Activated CD8-positive, alpha-beta T cell treated with anti-CD3 and anti-CD28 coated beads, Interleukin-2, amount 10 ng/mL, durations not matched to agents 7 days and 5 days (primary cell): ENCODE measurements at places on chromosomes 7 and 10.

DNA sequence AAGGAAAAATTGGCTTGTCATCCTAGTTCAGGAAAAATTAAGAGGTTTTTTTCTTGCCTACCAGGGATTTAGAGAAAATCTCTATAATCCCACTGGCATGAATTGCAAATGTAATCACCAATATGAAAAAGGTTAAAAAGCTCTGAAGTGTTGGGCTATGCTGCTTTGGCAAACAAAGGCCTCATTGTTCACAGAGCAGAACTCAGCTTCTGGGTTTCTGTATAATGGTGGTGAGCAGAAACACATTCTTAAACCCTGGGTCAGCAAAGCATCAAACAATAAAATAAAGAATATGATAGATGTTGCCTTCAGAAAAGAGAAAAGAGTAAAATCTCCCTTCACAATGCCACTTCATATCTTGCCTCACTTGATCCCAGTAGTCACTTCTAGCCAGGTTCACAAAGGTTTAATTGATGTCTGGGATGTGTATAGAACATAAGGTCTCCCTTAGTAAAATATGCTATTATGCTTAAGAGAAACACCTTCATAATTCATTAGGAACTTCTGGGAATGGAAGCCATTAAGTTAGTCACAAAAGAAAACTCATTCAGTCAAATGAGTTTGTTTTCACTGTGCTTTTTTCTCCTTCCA is 1255.5 kb upstream of the PHF14 start:
- H3K27me3 ChIP-seq = no peaks in the 10 kb centered on the region
- H3K36me3 ChIP-seq = no peaks in the 10 kb centered on the region
- H3K4me3 ChIP-seq = no peak overlapping the region
- no peak for DNase-seq

- no peak for DNase-seq
- no peak overlapping the region for H3K4me3 ChIP-seq
- H3K36me3 ChIP-seq = no peaks in the 10 kb centered on the region
- H3K27ac ChIP-seq = no peak overlapping the region
Measured at GRCh38 chr7:132076301-132077035, 499.8 kb downstream of the PLXNA4 start.

- H3K27me3 ChIP-seq = no peaks in the 10 kb centered on the region
- DNase-seq = no peak
- peaks cover 41% of the 10 kb centered on the region for H3K36me3 ChIP-seq
Measured at GRCh38 chr7:16646472-16647072, 591 bp downstream of the BZW2 start.

- peaks cover 71% of the 10 kb centered on the region for H3K4me1 ChIP-seq
- H3K36me3 ChIP-seq = peaks cover 38% of the 10 kb centered on the region
- H3K4me3 ChIP-seq = no peak overlapping the region
- H3K27ac ChIP-seq = no peak overlapping the region
- no peak for DNase-seq
- no peaks in the 10 kb centered on the region for H3K27me3 ChIP-seq
Measured at GRCh38 chr10:69331161-69331560, 52.9 kb downstream of the HK1 start.

DNA sequence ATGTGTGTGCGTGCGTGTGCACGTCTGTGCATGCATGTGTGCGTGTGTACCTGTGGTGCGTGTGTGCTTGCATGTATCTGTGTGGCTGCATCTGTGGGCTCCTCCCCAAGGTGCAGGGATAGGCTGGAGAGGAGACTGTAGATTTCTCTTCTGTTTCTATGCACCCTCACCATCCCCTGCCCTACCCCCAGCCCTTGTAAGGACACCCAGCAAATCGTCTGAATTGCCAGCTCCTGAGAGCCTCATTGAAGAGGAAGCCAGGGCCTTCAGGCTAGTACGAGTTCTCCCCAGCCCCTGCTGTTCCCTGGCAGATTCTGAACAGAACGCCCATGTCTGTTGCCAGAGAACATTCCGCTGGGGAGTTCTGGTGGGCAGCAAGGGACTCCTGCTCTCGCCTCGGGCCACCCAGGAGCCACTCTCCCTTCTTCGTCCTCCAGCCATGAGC is 17.0 kb upstream of the TRIM8 start:
- H3K4me3 ChIP-seq = no peak overlapping the region
- peak overlapping the region; percentile 63 for H3K27ac ChIP-seq
- no peaks in the 10 kb centered on the region for H3K27me3 ChIP-seq
- H3K4me1 ChIP-seq = peaks cover 12% of the 10 kb centered on the region

DNA sequence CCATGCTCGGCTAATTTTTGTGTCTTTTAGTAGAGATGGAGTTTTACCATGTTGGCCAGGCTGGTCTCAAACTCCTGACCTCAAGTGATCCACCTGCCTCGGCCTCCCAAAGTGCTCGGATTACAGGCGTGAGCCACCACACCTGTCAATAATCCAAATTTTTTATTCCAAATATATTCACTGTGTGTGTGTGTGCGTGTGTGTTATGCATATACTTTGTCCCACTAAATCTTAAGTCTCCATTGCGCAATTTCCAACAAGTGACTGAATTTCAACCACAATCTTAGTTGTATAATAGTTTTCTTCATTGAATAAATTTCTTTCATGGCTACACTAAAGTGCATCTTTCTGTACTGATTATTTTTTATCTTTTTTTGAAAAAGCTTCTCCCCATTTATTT is 2.7 kb downstream of the KRIT1 start:
- no peaks in the 10 kb centered on the region for H3K27me3 ChIP-seq
- H3K4me3 ChIP-seq = no peak overlapping the region
- H3K4me1 ChIP-seq = peaks cover 31% of the 10 kb centered on the region
- DNase-seq = no peak
- no peak overlapping the region for H3K27ac ChIP-seq

DNA sequence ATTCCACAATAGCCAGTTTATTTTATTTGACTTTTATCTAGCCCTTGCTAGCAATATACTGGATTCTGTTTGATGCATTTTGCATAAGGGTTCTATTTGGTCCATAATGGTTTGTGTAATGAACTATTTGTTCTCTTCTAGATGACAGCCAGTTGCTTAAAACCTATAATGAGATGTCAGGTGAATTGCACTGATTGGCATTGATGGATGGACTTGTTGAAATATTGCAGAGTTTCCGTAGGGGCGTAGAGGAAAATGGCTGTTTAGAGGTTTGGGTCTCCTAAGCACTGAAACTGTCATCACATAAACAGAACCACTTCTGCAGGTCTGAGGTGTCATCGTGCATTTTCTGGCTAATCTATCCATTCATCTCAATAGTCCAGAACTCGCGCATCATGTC is 124.9 kb upstream of the HDAC9 start:
- no peaks in the 10 kb centered on the region for H3K4me1 ChIP-seq
- no peak for DNase-seq
- H3K4me3 ChIP-seq = no peak overlapping the region
- no peak overlapping the region for H3K27ac ChIP-seq
- no peaks in the 10 kb centered on the region for H3K36me3 ChIP-seq

- H3K36me3 ChIP-seq = no peaks in the 10 kb centered on the region
- H3K27ac ChIP-seq = no peak overlapping the region
- no peak for DNase-seq
- H3K4me1 ChIP-seq = peaks cover 9% of the 10 kb centered on the region
- H3K4me3 ChIP-seq = no peak overlapping the region
- peaks cover 2% of the 10 kb centered on the region for H3K27me3 ChIP-seq
Measured at GRCh38 chr7:40673285-40673684, 538.5 kb downstream of the SUGCT start.
